ENCODE measurements at places on chromosomes 12 and 14.
A peak's percentile ranks its signal among the peaks of the same experiment; 100 is the strongest.

- no peak for DNase-seq
Measured at GRCh38 chr12:81231574-81232368, 153.9 kb downstream of the ACSS3 start.

DNA sequence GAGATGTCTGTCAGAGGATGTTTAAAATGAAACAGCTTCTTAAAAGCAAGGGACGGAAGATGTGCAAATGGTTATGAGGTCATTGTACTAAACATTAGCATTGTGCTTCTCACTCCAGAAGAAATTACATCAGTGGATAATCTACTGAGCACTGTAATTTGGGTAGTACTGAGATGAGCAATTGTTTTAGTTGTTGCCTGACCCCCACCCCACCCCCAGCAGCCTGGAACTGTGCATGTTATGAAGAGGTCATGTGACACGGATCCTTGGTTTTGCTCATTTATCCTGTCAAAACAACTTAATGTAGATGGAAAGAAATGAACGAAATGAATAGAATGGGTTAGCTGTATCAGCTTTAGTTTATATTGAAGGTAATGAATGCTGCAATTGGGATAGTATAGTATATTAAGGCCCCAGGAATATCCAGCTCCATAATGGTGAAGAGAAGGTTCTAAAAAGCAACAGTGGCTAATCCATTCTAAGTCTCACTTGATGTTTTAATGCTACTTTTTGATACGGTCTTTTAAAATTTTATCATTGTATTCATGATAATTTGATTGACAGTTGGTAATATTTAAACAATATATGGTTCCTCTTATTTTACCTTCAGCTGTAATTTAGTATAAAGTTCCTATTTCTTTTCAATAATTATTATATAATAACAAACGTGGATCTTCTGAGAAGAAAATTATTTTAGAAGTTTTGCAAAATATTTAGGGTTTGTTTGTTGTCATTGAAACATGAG lies 58.5 kb downstream of the WNK1 start:
- DNase-seq, result no peak

DNA sequence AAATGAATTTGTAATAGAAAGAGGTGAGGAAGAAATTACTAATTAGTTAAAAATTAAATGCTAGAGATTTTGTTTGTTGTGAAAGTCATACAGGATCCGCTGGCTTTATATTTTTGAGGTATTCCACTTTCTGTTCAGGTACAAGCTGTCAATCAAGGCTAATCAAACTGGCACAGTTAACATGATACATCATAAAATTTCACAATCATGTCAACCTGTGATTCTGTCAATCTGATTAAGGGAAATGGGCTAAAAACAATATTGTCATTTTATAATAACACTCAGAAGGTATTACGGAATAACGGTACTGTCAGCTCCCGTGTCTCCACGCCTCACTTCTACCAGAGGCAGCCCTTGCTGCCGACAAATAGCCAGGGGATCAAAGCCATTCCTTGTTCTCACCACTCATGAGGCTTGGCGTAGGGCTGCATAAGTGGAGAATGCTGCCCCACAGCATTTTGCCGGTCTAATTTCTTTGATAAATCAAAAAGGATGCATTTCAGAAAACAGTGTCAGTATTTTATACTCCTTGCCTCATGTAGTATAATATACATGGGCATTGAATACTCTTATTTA lies 352.9 kb downstream of the NPAS3 start:
- no peak for DNase-seq

DNA sequence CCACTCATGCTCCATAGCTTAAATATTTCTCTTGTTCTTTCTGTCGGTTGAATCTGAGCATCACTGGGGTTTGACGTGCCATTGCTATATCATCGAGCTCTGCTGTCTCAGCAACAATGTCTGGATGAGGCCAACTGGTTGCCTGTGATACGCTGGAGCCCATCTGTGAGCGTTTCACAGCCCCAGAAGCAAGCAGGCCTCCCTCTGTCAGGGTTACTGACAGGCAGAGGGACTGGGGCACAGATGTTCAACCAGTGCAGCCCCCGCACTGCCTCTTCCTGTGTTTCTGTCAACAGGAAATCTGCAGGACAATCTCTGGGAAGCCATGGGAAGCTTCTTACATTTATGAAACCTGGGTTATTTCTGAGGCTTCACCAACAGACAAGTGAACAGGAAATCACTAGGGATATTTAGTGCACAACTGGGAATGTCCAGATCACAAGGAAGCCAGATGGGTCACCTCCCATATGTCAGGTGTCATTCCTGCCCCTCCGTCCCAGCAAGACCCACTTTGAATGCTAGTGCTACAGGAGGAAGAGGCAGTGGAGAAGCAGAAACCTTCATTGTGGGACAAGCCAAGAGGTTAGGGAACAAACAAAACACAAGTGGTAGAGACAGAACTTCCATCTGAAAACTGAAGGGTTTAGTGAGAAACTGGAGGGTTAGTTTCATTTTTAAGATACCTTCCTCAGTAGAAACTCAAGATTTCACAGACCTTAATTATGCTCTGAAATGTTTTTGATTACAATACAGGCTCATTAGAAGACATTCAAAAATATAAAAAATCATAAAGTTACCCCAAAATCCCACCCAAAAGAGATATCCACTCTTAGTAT lies 24.1 kb downstream of the DMAC2L start:
- DNase-seq, result peak; percentile 21

GRCh38 chr12:114347861-114348260 lies 58.1 kb downstream of the TBX5 start:
- no peak for DNase-seq

All from neural crest cell (in vitro differentiated cells).